ENCODE measurements at places on chromosomes 6 and 20.

DNA sequence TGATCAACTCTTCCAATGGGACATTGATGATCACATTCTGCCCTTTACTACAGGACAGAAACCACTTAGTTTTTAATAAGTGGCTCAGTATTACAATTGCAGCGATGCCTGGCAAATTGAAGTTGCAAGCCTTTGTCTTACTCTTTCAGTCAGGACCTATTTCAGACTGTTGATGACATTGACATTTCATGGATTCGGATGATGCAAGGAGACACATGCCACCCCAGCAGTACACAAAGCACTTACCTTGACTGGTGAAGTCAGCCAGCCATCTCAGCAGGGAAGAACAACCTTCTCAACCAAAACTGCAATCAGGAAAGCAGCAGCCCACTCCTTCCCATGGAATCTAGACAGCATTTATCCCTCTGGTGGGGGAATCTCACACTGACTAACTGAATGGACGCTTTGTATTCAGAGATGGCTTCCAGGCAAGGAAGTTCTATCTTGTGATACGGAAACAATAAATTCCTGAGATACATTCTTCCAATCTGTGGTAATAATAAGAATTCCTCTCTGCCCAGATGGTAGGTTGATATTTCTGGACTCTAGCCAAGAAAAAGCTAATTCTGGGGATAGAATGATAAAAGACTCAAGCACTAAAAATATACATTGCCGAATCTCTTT, 24.8 kb downstream of the NFYA start:
- peak; percentile 60 for DNase-seq

- DNase-seq = no peak
These were observed 98.7 kb downstream of the SULF2 start for GRCh38 chr20:47686545-47686944.

GRCh38 chr20:17885544-17885943, 83.0 kb downstream of the SNX5 start:
- no peak for DNase-seq

GRCh38 chr6:136059308-136059707, 190.8 kb downstream of the MTFR2 start:
- DNase-seq = no peak

GRCh38 chr6:26312096-26312463, 52.9 kb upstream of the BTN3A2 start:
- no peak for DNase-seq

DNA sequence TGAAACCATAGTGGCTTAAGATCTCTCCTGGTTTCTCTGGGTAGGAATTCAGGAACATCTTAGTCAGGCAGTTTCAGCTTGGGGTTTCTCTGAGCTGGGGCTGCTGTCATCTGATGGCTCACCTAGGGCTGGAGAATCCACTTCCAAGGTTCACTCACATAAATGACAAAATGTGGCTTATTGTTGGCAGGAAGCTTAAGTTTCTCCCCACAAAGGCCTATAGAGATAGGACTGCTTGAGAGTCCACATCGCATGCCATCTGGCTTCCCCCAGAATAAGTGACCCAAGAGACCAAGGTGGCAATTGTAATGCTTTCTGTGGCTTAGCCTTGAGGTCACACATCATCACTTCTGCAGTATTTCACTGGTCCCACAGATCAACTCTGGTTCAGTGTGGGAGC, 131.4 kb downstream of the EDN1 start:
- DNase-seq = no peak

DNA sequence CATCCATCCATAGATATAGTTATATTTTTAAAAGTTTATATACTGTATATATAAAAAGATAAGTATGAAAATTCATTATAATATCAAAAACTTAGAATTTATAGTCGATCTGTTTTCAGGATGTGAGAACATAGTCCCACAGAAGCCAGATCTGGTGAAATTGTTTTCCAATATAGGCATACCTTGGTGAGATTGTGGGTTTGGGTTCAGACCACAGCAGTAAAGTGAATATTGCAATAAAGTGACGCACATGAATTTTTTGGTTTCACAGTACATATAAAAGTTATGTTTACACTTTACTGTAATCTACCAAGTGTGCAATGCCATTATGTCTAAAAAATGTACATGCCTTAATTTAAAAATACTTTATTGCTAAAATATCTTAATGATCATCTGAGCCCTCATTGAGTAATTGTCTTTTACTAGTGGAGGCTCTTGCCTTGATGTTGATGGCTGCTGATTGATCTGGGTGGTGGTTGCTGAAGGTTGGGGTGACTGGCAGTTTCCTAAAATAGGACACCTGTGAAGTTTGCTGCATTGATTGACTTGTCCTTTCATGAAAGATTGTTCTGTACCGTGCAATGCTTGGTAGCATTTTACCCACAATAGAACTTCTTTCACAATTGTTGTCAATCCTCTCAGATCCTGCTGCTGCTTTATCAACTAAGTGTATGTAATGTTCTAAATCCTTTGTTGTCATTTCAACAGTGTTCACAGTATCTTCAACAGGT, 29.8 kb downstream of the AIG1 start:
- DNase-seq = no peak

DNA sequence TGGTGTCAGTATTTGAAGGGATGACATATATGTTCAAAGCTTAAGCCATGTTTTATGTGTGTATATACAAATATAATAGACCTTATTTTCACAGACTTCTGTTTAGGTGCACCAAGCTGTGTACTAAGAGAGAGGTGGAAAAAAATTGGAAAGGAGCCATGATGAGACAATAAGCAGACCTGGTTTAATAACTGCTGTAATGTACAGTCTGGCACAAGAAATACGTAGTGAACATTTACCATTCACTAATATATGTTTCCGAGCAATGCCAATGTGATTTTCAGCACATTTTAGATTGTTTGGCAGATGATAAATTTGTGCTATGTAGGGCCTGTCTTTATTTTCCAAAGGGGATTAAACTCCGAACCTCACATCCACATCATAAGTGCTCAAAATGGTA, 116.3 kb downstream of the KHDC1L start:
- no peak for DNase-seq

- DNase-seq = no peak
These were observed 196.5 kb upstream of the OPRM1 start for GRCh38 chr6:153842491-153842890.

DNA sequence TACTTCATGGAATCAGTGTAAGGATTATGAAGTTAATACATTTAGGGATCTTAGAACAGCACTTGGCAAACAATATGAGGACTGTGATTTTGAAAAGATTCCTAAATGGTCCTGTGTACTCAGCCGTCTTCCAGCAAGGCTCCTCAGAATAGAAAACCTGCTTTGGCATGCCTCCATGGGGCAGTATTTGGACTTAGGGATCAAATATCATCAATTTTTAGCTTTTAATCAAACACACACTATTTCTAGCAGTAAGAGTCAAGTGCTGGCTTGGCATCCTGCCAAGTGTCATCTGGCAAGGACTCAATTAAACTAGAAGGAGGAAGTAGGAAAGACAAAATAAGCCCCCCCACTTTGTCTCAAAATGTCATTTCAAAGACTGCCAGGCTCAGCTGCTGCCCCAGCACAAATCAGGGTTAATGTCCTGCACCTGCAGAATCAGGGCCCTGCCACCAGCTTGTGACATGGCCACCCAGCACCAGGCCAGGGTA, 40.8 kb downstream of the IYD start:
- no peak for DNase-seq

- no peak for DNase-seq
These were observed 133.2 kb downstream of the MRPL14 start for GRCh38 chr6:43993881-43994523.

DNA sequence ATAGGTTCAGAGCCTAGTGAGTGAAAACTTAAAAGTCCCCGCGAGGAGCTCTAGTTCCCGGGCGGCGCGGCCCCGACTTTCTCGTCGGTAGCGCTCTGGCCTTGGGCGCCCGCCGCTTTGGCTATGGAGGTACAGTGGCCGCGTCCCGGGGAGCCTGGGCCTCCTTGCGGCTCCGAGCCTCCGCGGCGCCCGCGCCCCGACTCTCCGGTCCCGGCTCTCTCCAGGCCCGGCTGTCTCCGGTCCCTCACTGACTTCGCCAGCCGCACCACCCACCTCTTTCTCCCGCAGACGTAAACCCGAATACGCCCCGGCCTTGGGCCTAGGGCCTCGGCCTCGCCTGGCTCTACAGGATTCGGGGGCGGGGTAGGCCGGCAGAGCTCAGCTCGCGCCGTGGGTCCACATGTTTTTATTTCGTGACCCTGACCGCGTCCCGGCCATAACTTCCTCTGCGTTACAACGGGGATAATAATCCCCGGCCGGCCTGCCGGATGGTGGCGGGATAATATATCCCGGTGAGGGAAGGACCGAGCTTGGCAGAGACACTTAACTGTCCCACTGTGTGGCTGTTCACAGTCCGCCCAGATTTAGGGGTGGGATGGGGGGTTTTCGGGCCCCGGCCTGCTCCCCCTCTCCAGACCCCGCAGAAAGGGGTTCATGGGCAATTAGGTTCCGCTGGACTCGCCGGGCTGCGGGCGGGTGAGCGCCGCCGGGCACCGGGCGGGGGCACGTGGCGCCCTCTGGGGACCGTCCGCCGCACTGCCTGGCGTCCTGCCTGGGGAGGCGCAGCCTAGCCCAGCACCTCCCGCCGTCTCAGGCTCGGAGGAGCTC, 10.0 kb upstream of the TBX18 start:
- peak; percentile 3 for DNase-seq

GRCh38 chr6:158452191-158452590, 107.7 kb upstream of the TMEM181 start:
- DNase-seq = no peak

DNA sequence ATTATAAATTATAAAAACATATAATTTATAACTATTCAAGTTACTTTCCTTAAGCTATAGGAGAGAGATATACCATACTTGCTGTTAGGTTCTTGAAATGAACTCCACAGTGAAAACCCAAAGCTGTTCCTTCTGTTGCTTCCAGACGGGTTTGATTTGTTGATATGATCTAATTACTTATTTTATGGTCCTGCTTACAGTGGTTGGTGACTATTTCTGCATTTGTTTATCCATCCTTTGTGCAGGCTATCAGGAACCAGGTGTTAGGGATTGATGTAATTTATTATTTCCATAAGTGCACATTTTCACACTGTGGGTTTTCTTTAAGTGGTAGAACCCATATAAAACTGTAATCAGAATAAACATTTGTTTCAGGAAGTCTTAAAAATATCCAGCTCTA, 167.1 kb downstream of the KIF6 start:
- no peak for DNase-seq

DNA sequence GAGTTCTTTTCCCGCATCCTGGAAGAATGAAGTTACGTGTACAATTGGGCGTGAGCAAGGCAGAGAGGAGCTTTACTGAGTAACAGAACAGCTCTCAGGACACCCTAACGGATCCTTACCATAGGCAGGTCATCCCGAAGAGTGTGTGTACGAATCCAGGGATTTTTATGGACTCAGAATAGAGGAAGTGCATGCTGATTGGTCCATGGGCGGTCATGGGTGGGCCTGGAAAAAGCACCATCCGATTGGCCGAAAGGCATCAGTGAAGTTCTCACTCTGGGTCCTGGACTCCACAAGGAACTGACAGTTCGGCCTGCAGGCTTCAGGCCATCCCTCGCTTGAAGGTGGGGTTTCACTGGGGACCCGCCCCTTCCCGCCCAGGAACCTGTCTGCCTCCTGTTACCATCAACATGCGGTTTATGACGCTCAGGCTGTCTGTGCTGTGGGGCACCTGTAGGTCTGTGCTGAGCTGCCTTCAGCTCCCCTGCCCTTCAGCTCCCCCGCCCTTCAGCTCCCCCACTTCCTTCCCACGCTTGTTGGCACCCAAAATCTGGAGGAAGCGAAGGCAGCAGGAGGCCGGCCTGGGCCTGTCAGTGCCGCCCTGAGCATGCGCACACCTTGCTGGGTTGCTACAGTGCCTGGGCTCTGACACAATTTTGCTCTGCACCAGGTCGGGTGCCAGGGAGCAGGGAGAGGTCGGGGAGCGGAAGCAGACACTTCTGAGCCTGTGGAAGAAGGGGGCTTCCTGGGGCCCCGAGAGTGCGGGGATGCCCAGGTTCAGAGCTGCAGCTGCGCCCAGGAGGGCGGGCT, 57.9 kb upstream of the MANEA start:
- no peak for DNase-seq

- peak; percentile 34 for DNase-seq
These were observed 32.7 kb upstream of the FANCE start for GRCh38 chr6:35419417-35419816.

DNA sequence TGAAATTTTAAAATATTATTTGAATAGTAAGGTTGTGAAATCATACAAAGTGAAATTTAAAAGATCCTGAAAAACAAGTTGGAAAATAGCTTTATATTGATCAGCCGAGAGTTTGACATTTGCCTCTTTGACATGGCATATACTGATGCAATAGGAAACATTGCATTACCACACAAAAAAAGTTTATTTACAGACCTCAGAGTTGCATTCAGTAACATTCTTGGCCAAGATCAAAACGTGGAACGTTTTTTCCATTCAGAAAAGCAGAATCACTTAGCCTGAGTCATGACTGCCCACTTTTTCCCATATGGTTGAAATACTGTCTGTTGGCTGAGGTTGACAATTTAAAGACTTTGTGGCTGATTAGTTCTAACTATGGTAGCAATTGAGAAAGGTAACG, 55.1 kb upstream of the BACH2 start:
- DNase-seq = no peak

DNA sequence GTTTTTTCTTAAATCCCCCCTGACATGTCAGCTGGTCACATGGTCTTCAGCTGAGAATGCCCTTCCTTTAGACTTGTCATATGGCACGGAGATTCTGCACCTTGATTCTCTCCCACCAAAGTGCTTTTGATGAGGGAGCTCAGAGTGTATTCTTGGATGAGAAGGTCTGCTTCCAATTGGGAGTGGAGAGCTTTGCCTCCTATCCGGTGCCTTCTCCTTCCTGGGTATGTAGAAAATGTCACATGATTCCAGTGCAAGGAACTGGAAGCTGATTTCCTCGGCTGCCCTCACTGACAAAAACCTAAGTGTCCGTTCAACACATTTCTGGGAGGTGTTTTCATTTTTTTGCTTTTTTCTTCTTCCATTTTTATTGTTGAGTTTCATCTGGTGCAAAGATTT, 197.2 kb downstream of the TFAP2C start:
- DNase-seq = no peak

- DNase-seq = no peak
These were observed 34.0 kb downstream of the NT5E start for GRCh38 chr6:85483846-85484245.

- peak; percentile 51 for DNase-seq
These were observed 90.8 kb downstream of the THBS2 start for GRCh38 chr6:169162752-169163407.

- DNase-seq = no peak
These were observed 72.0 kb downstream of the DST start for GRCh38 chr6:56570413-56571359.

- DNase-seq = peak; percentile 65
These were observed 5.4 kb upstream of the PLAGL1 start for GRCh38 chr6:144013486-144013909.

- no peak for DNase-seq
These were observed 164.0 kb downstream of the TBC1D7 start for GRCh38 chr6:13164291-13164690.

- no peak for DNase-seq
These were observed 48.6 kb downstream of the CHMP4B start for GRCh38 chr20:33859751-33860150.
